Liver (tissue), 10 donors: ENCODE measurements at places on chromosomes 1 and 21.

DNA sequence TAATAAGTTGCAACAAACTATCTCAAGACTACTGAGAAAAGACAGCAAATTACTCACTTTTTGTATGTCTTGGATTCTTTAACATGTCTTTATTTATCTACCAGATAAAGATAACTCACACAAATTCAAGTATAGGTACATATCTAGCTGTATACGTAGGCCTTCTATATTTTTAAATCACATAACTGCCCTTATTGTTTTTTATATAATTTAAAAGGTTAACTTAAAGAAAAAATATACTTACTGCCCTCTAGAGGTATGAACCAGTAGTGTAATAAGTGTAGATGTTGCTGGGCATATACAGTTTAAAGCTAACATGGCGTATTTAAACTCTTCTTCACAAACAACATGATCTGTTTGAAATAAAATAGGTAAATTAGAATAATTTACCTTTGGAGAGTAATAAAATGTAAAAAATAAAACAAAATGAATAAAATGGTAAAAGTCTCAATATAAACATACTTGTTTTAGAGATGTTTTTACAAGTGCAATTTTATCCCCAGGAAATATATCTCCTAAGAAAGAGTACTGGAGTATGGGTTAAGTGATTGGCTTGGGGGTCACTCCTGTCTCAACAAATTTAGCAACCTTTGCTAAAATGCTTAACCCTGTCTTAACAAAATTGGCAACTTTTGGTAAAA is 235.2 kb downstream of the KCNT2 start:
- no peak for DNase-seq

- no peak for DNase-seq
Observed at GRCh38 chr1:184299406-184299790, 87.4 kb upstream of the C1orf21 start.

DNA sequence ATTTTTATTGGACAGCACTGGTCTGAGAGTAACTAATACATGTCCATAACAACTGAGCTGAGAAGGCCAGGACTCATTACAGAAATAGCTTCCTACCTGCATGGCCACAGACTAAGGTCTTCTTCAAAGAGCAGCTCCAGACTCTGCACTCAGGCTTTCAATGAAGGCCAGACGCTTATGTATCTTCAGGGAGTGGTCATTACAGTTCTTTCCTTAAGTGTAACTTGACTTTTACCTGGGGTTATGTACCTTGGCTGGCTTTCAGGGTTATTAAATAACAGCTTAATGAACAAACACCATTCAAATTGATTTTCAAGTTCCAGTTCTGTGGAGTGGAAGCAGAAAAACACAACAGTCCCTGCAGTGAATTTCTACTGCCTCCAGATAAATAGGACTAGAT is 23.8 kb upstream of the SLC22A15 start:
- DNase-seq: no peak

DNA sequence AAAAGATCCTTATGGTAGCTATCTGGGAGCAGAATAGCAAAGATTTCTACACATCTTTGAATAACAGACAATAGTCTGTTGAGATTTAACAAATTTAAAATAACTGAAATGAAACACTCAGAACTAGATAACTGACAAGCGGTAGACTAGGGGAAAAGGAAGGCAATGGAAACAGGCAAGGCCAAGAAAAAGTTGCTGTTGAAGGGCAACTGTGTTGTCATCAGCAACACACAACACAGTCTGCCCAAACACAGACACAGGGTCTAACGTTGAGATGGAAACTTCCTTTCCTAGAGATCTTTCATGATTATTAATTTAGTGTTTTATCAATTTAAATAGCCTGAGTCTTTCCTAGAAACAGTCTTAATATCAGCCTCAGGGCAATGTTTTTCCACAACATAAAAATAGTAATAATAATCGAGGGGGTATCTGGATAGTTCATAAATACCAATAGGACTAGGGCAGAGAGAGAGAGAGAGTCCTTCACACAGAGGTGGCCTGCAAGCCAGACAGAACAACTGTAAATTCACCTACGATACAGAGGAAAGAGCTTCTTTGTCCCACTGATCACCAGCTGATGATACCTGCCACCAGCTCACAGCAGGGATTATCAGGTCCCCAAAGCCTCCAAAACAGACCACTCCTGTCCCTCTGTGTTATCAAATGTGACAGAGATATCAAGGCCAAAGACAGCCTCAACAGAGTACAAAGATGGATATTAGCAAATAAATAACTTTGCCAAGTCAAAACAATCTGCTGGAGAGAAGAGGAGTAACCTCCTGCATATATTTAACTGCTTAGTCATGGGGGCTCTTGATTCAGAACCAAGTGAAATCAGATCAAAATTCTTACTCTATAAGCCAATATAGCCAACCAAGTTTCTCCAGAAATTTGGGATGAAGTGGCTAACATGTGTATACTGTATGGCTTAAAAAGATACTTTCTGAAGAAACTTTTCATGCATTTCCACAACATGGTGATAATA is 245.3 kb downstream of the SLC45A1 start:
- DNase-seq: no peak

- no peak for DNase-seq
Observed at GRCh38 chr1:173405834-173406233, 71.3 kb upstream of the PRDX6 start.

- no peak for DNase-seq
Observed at GRCh38 chr1:49356594-49356993, 579.9 kb upstream of the BEND5 start.

DNA sequence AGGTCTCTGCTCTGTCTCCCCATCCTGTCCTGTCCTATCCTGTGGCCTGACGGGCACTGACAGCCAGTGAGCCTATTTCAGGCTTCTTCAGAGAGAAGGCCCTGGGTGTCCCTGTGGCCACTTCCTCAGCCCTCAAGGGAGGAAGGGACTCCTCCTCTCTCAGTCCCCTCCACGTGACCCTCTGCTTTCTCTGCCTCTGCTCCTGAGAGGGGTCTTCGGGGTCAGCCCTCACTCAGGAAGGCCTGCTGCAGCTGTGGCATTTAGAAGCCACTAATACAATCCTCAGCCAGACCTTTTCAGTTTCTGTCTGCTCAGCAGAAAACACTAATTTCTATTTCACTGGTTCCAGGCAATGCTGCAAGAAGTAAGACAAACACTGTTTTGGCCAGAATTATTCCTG is 43.6 kb upstream of the ETV3 start:
- no peak for DNase-seq

DNA sequence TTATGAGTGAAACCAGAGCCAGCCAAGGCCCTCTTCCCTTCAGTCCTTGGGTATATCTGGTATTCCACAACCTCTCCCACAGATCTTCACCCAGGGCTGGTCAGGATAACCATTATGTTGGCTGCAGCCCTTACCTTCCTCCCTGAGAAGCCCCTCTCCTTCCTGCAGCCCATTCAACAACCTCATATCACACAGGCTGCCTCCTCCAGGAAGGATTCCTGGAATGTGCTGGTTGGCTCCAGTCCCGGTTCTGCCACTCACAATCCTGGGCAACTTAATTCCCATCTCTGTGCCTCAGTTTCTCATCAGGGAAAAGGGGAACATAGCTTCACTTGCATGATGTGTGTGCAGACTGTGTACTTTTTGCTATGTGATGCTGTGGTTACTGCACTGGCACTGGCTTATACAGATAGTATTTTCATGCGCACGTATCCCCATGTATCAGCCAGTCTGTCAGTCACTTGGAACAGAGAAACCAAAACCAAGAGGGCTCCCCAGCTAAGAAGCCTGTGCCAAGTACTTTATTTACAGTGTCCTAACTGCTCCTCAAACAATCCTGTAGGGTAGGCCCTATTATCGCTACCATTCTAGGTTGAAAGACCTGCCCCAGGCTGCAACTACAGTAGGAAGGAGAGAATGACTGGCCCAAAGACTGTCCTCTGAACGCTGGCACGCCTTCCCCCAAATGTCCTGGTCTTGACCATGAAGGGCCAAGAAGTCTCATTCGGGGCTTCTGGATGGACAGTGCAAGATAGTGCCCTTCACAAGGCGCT is 39.9 kb upstream of the PPP1R15B start:
- no peak for DNase-seq

DNA sequence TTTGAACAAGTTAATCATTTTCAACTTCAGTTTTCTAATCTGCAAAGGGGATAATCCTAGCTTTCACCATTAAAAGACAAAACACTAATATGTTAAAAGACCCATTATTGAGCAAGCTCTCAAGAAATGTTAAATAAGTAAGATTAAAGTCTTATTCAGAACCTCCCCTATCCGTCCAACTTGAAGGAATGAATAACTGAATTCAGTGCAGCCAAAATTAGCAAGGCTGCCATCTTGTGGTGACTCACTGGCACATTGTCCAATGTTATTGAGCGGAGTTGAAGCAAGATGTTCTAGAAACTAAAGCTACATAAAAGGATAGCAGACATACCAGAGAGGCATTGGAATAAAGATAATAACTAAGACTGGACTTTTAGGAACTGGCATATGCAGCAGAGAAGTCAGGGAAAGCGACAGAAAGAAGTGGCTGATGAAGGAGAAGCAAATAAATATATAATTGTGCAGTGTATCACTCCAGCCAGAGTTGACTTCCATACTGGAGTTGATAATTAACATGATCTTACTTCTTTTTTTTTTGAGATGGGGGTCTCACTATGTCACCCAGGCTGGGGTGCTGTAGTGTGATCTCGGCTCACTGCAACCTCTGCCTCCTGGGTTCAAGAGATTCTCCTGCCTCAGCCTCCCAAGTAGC is 8.2 kb upstream of the CAP1 start:
- DNase-seq: no peak
